ENCODE measurements at places on chromosomes 1 and 21. TPM values are rescaled to one million over a fixed set of nuclear protein-coding genes. Genes with fewer than 3 reads are reported as not detected.

Gene S100A5
- total RNA-seq: not detected

Gene C1orf74
- 1.1 TPM for total RNA-seq

Gene SELP
- total RNA-seq: 0.54 TPM

Gene PBX1
- 22.2 TPM for total RNA-seq

Gene SERPINC1
- total RNA-seq: not detected

Gene HNRNPR
- total RNA-seq: 66.1 TPM

Gene AADACL3
- total RNA-seq: not detected
